ENCODE measurements at places on chromosomes 1 and 21.

DNA sequence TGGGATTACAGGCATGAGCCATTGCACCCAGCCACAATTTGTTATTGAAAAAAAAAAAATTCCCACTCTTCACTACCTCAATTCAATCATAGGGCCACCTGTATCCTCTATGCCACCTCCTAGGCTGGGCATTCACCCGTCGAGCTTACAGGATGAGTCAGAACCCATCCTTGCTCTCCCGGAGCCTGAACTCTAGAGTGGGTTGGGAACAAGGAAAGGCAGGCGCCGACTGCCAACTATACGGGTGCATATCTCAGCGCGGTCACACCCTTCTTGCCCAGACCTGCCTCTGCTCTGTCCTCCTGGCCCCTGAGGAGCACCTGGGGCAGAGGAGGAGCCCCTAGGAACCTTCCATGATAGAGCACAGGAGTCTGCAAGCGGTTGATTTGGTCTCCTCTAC is 21.4 kb upstream of the LBR start:
- DNase-seq, result no peak

GRCh38 chr21:43814215-43815106 is 25.1 kb downstream of the RRP1 start:
- DNase-seq, result peak; percentile 36

DNA sequence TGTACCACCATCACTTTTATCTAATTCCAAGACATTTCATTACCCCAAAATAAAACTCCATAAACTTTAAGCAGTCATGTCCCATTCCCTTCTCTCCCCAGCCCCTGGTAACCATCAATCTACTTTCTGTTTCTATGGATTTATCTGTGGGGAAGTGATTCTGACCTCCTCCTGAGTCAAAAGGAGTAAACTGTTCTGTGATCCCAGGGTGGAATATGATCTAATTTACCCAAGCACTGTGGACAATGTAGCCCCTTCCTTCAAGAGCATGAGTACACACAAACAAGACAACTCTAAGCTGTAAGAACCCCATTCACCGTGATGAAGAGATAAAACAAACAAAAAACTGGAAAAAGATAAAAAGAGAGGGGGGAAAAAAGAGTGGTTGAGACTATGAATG is 77.9 kb downstream of the PLPP3 start:
- DNase-seq, result no peak

DNA sequence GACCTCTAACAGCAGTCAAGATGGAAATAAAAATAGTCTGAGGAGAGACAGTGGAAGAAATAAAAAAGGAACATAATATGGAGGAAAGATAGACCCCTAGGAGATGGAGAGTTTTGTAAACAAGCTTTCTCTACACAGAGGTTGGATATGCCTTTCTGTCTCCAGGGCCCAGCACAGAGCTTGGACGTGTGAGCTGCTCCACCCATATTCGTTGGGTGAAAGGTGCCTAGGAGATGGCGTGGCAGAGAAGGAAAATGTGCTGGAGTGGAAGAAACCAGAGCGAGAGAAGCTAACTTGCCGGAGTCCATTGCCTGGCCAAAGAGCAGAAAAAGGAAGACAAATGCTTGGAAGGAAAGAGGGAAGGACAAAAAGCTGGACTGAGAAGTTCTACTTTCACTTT is 78.3 kb upstream of the LMO4 start:
- no peak for DNase-seq

- peak; percentile 39 for DNase-seq
Observed at GRCh38 chr1:23452011-23452411, 27.5 kb upstream of the TCEA3 start.

DNA sequence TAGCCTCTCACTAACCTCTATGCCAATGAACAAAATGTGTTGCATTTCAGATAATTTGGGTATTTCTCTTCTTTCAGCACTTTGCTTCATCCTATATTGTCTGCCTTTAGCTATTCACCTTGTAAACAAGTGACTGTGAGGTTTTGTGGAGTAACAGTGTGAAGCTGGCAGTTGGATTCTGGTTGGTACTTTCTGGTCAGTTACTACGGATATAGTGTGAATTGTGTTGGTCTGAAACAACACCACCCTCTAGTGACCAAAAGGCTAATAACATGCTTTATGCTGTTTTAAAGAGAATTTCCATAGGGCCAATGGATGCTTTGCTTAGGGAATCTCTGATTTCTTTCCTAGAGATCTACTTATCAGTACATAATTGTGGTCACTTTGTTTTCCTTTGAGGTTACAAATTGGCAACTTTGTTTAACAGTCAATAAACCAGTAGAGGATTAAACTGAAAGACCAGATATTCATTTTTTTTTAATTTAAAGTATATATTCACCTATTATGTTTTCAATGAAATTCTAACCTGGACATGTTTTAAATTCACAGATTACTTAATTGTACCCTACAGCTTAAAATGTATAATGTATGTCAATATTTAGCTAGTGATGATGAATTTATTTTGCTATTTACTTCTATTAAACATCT is 2.5 kb upstream of the PTGER3 start:
- DNase-seq, result peak; percentile 71

DNA sequence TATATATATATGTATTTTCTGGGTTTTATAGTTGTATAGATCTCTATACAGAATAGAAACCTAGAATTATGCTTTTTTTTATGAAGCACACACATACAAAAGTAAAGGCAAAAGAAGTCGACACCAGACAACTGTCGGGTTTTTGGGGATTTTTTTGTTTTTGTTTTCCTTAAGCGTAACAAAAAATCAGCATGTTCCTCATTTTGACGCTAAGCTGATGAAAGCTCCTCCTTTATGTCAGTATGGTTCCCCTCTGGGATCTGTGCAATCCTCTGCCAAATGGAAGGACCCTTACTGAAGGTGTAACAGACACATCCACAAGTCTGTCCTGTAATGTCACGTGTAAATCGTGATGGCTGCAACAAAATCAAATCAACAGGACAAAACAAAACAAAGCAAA is 226.2 kb downstream of the RHOU start:
- DNase-seq, result no peak

DNA sequence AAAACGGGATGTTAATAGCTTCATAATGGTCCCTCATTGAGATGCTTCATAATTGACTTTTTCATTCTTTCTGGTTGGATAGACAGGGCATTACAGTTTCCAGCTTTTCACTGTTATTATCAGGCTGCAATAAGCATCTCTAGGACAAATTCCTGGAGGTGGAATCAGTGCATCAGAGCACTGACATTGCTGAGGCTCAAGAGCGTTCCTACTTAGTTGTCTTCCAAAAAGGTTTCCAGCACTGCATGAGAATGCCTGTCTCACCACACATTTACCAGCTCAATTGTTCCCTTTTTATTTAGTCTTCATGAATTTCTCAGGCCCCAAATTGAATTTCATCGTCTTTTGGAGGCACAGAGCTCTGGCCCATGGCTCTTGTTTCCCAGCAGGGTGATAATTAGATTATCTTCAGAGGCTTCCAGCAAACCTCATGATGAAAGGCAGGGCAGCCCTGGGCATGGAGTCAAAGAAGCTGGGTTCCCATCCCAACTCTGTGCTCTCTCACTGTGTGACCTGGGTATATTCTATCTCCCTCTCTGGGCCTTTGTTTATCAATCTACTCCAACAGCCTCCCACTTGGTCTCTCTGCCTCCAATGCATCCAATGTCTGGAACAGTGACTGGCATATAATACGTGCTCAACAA is 451.4 kb downstream of the PTPRU start:
- peak; percentile 68 for DNase-seq

- no peak for DNase-seq
Observed at GRCh38 chr1:51345300-51345687, 14.9 kb upstream of the TTC39A start.

GRCh38 chr1:103063921-103064320 is 44.4 kb downstream of the COL11A1 start:
- no peak for DNase-seq

DNA sequence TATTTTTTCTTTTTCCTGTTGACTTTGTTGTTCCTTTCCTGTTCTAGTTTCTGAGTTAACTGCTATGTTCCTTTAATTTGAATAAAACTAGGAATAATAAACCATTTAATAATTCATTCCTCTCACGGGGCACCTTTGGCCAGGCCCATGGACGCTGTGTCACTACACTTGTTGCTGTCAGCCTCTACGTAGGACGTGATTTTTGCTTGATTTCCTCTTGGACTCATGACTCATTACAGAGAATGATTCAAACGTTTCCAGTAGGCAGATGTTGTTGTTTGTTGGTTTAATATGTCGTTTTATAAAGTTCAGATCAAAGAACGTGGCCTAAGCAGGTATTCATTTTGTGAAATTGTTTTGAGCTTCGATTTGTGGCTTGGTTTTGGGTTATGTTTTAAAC is 9.1 kb upstream of the SLC19A1 start:
- peak; percentile 64 for DNase-seq

GRCh38 chr21:32592929-32593502 is 7.7 kb upstream of the TCP10L start:
- no peak for DNase-seq

DNA sequence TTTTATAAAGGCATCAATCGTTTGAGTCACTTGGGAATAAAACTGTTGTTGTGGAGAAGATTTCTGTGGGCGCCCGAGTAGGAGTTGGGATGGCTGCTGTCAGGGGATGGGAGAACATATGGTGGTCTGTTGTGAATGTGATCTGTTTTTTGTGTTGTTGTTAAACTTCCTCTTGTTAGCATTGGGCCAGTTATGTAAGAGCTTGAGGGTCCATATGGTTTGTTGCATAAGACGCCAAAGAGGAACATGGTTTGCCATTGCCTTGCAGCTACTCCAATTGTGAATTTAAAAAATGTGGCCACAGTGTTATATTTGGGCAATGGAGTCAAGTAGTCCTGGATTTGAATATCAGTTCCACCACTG is 136.1 kb upstream of the JUN start:
- no peak for DNase-seq

- no peak for DNase-seq
Observed at GRCh38 chr1:31203215-31203614, 36.5 kb downstream of the NKAIN1 start.

DNA sequence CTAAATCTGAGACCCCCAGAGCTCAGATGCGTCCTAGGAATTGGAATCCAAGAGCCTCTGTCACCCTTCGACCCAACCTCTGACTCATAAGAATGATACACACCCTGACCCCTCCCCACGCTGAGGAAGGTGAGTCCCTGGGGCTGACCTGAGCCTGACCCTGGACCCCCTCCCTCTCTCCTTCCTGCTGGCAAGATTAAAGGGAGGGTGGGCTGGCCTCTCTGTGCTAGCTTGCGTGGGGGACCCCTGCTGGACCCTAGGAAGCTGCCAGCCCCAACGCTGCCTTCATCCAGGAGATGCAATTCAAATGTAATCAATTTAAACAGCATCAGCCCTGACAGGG is 627 bp downstream of the PLEKHA6 start:
- no peak for DNase-seq

DNA sequence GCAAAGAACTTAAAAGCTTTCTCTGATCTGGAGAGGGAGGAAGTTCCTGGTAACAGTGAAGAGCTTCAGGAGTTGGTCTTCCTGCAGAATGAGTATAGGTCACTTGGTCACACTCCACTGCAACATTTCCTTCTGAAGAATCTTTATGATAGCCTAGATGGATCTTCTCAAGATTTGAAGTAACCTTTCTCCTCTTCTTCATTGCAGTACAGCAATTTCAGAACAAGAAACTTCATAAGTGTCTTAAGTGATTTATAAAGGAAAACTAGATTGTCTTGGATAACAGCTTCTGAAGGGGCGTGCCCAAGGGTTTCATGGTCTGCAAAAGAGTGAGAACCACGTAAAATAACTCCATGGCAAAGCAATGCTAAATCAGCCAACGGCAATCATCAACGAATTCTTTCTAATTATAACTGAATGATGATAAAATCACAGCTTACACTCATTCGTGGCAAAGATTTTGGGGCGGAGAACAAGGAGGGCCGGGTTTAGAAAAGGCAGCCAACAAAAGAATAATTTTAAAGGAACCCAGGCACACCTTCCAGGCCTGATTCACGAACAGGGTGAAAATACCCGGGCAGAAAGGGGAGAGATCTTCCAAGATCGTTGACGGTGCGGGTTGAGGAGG is 53.9 kb upstream of the ASPM start:
- DNase-seq, result no peak

DNA sequence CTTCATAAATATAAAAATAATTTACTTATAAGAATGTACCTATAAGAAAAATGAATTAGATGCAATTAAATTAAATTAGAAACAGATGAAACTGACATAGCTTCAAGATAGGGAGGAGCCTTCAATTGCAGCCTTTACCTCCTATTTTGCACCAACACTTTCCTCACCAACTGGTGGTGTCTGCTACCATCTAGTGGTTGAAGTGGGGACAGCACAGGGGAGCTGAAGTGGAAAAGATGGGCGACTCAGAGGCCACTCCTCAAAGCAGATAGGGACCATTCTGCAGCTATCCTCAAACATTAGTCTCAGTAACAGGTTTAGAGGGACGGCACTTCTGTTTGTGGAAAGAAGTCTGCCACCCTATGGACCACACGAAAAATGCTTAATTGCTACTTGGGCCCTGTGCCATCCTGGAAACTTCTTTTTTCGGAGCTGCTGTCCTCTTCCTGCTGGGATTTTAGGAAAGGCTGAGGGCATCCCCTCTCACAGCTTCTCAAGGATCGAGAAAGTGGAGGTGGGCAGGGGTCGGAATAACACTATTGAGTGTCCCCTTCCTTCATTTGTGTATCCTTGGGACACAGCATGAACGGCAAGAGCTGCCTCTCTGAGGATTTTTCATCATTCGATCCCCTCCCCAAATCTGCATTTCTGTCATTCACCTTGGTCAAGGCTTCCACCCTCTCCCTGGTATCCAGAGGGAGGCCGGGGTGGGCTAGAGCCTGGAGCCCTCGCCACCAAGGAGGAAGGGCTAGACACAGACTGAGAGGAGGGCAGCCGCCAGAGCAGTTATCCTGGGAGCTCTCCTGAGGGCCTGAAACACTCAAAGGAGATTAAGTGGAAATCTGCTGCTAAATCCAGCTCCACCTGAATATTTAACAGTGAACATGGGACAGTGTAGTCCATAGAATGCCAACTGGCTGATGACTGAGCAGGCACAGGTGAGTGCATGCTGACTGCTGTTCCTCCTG is 9.6 kb downstream of the PROK1 start:
- peak; percentile 90 for DNase-seq

DNA sequence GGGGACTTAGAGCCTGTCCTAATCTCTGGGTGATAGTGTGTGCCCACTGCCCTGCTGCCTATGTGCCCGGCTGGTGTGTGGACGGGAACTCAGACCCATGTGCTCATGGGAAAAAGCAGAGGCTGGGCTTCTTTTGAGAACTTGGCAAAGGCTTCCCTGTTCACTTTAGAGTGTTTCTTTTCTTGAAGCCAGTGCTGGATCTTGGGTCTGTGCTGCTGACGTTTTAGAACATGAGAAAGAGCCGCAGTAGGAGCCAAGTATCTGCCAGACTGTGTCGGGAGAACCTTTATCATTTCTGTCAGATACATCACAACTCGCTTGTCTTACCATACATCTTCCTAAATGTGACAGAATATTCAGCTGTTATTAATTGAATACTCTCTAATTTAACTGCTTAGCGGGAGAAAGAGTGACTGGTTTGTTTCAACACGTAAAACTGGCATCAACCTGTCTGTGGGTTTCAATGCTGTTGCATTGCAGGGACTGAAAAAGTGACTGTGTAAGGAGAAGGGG is 195.2 kb downstream of the PBX1 start:
- peak; percentile 42 for DNase-seq

GRCh38 chr1:4510276-4510691 is 144.1 kb upstream of the AJAP1 start:
- DNase-seq, result no peak

GRCh38 chr1:55044617-55045397 is 5.5 kb downstream of the PCSK9 start:
- DNase-seq, result no peak
